ENCODE measurements at places on chromosomes 11 and 22.

- no peak for DNase-seq
Observed at GRCh38 chr11:1161410-1162137, 3.8 kb downstream of the MUC5AC start.

DNA sequence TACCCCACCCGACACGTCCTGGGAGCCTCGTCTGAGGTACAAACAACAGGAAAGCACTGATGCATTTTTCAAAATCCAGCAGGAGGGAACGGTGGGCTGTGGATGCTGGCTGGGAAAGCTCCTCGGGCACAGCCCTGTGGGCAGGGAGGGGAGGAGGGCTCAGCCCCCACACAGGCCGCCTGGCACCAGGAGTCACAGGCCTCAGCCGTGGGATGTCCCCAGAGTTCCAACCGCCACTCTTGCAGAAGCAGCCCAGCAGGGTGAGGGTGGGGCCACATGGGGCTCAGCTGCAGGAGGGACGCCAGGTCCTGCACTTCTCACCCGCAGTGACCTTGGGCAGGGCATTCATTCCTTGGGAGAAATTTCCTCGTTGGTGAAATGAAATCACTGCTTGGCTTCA, 274.6 kb downstream of the BRD1 start:
- DNase-seq = no peak

DNA sequence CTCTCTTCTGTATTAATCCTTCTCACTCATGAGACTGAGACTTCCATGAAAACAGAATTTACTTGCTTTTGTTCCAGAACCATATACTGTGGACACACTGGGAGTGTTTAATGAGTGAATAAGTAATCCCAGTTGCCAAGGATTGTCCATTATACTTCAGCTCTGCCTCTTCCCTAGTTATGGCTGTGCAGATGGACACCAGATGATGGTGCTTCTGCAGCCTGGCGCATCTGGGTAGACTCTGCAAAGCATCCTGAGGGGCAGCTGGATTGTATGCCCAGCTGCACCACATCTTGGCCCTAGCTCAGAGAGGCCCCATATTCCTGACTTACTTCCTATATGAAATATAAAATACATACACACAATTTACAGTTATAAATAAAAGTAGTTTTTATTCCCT, 43.5 kb downstream of the DBX1 start:
- no peak for DNase-seq

DNA sequence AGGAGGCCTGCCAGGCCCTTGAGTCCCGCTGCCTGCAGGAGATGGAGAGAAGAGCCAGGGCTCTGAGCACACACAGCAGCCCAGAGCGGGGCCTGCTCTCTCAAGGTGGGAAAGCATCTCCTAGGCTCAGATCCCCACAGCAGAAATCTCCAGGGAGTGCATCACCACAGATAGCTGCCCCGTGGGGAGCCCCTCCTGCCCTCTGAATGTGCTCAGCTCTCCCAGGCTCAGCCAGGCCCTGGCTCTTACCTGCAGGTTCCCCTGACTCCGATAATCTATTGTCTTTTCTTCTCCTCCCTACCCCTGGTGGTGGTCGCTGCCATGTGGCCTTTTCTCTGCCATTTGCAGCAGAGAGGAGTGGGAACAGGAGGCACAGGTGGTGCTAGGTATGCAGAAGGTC, 49.9 kb downstream of the BTG4 start:
- no peak for DNase-seq

GRCh38 chr11:29231991-29232390, 784.8 kb downstream of the KCNA4 start:
- DNase-seq = no peak

- DNase-seq = no peak
Observed at GRCh38 chr11:74822170-74822569, 73.5 kb downstream of the RNF169 start.

GRCh38 chr11:40183073-40184064, 1276.1 kb downstream of the LRRC4C start:
- no peak for DNase-seq

DNA sequence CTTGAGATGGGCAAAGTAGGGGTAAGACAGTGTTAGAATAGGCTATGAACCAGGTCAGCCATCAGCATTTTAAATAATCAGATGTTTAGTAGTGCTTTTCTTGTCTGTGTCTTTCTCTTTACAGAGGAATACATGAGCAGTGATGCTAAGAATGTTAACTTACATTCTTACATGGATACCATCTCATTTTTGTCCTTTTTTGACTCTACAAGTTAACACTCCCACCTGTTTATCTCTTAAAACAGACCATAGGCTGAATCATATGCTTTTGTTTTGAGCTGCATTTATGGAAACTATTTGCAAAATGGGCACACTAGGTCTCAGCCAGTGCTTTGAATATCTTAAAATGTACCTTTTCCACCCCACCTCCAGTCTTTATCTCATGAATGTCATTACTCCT, 25.6 kb upstream of the ADSL start:
- DNase-seq = no peak
